ENCODE measurements at places on chromosomes 6 and 20.

GRCh38 chr6:15456422-15456821 lies 206.4 kb downstream of the DTNBP1 start:
- peak; percentile 40 for DNase-seq

GRCh38 chr6:2552526-2553154 lies 198.1 kb downstream of the MYLK4 start:
- DNase-seq, result no peak

DNA sequence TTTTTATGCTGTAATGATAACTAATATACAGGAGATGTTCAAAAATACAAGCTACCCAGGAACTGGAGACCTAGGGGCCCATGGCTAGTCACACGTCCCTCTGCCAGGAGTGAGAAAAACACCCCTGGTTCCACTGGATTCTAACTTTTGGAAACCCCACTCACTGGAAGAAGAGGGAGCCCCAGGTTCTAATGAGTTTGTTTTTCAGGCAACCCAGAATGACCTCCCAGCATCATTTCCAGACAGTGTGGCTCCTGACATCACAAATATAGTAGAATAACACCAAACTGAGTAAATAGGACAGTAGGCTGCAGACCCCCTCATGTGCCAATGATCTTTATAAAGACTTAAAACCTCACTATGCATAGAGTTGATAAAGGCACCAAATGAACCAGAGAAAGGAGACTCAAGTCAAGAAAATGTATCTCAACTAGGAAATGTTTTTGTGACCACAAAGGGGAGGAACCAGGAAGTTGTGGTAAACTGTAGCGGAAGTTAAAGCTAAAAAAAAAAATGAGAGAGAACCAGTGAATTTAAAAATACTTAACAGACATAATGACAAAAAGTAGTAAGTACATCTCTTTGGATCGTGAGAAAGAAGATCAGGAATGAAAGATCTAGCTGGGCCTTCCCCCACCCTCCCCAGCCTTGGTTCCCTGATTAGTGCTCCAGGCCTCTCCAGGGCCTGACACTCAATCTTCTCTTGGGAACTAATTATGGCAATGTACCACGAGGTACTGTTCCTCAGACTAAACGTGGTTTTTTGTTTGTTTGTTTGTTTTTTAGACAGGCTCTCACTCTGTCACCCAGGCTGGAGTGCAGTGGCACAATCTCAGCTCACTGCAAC lies 19.8 kb downstream of the HLA-E start:
- no peak for DNase-seq

GRCh38 chr20:53260168-53260567 lies 288.0 kb downstream of the TSHZ2 start:
- DNase-seq, result no peak

- no peak for DNase-seq
Observed at GRCh38 chr20:44990957-44991356, 24.6 kb downstream of the STK4 start.

DNA sequence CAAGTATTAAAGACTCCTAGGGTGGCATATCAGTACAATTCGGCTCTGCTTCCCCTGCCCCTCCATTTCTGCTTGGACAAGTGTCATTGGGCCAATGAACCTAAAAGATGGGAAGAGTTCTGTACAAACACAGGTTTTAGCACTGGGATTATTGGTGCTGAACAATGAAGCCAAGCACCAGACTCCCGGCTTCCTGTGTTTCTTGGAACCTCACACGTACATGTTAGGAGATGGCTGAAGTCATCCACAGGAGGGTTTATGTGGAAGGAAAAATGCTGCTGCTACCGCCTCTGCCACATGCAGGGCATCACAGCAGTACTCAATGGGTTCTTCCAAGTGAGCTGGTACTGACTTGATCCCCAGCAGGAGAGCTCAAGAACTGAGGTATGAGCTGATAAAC lies 49.7 kb downstream of the TNFRSF21 start:
- DNase-seq, result no peak

GRCh38 chr6:113047148-113047547 lies 700.0 kb downstream of the RFPL4B start:
- DNase-seq, result no peak

GRCh38 chr6:120108061-120108795 lies 758.7 kb upstream of the MAN1A1 start:
- DNase-seq, result no peak

GRCh38 chr6:104711371-104711770 lies 148.3 kb downstream of the HACE1 start:
- DNase-seq, result peak; percentile 65

DNA sequence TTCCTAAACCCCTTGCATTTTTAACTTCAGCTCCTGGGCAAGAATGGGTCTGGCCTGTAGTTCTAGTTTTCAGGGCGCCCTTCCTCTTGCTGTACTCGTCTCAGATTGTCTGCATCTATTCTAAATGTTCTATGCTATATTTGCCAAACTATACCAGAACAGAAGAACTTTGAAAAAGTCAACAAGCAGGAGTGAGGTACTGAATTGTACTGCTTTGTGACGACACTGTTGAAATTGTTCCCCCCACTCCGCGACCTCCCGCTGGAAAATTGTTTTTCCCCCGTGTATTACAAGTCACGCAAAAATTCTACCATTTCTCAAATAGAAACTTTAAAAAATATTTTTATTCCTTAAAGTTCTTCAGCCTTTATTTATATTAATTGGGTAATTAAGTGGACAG lies 73.9 kb downstream of the CBFA2T2 start:
- DNase-seq, result peak; percentile 59

- DNase-seq, result peak; percentile 76
Observed at GRCh38 chr6:9675122-9675521, 739.8 kb downstream of the TFAP2A start.

GRCh38 chr6:34273242-34273805 lies 24.5 kb upstream of the SMIM29 start:
- no peak for DNase-seq

DNA sequence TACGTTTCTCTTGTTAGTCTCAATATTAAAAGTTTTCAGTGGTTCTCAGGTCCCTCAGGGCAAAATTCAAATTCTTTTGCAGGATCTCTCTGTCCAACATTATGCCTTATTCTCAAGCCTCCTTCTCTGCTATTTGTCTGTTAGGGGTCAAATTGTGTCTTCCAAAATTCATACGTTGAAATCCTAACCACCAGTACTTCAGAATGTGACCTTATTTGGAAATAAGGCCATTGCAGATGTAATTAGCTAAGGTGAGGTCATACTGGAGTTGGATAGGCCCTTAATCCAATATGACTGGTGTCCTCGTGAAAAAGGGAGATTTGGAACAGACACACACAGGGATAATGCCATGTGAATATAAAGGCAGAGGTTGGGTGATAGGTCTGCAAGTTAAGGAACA lies 64.1 kb upstream of the ADGRF1 start:
- no peak for DNase-seq

- DNase-seq, result no peak
Observed at GRCh38 chr6:112636650-112637262, 289.6 kb downstream of the RFPL4B start.

GRCh38 chr20:45892049-45892825 lies 1.1 kb downstream of the CTSA start:
- DNase-seq, result peak; percentile 5

DNA sequence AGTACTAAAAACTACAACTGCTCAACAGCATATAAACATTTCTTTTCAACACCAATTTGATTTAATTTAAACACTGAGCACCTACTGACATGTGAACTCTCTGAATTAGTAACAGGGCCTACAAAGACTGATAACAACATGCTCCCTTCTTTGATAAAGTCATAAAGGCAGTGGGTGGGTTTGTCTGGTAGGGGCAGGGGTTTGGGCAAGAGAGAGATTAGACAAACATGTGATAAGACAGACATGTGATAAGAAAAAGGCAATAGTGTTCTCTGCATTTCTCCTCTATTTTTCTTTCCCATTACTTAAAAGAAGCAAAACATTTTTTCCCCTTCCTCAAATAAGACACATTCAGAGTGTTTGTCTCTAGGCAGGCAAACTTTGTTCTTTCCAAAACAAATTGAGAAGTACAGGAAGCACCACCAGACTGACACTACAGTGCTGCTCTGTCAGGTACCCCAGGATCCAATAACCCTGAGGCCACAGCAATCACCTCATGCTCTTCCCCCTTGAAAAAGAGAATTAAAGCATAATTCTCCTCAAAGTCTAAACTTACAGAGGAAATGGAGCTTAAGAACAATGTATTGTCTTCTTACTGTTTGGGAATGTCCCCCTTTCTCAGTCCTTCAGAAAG lies 11.9 kb downstream of the C6orf52 start:
- DNase-seq, result no peak

GRCh38 chr20:18749528-18749927 lies 64.1 kb upstream of the SCP2D1 start:
- DNase-seq, result no peak

- DNase-seq, result no peak
Observed at GRCh38 chr20:41872930-41873329, 254.8 kb upstream of the CHD6 start.

GRCh38 chr20:3697588-3698305 lies 14.7 kb downstream of the SIGLEC1 start:
- DNase-seq, result no peak

DNA sequence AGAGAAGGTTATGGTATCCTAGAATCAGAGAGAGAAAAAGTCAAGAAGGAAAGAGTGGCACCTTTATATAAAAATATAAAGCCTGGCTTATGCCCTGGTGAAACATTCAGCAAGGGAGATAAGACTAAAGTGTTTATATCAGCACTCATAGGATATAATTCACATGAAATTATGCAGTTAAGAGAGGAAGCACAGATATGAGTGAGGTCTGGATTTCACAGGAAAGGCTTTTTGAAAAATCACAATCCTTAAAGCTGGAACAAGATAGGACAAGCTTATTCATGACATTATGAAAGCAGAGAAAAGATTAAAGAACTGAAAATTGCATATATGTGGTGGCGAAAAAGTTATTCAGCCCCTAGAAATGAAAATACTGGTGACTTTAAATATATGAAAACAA lies 181.2 kb upstream of the FLRT3 start:
- DNase-seq, result no peak

DNA sequence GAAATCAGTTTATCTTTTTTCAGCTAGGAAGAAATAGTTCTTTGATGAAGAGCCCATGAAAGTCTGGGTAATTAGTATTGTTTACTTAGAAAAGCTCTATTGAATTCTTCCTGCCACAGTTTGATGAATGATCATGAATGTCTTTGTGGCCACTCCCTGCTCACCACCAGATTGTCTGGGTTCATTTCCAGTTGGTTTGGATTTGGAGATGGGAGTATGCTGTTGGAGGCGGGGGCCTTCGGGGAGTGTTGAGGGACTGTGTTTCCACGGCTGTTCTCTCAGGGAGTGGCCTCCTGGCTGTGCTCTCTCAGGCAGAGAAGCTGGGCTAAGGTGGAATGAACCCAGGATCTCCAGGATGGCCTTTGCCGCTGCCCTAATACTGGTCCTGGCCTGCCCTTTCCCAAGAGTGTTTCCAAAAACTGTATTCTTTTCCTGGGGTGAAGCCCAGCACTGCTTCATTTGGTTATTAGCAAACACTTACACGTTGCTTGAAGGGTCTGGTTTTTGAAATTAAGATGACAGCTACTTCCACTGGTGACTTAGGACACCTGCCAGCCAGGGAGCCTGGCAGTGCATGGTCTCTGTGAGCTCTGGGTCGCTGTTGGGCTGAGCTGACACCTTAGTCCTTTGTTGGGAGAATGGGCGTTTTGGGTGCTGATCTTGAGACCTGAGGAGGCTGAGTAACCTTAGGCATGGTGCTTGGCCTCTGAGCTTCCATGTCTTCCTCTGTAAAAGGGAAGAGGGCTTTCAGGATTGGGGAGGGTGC lies 23.2 kb downstream of the PRPF6 start:
- peak; percentile 84 for DNase-seq

DNA sequence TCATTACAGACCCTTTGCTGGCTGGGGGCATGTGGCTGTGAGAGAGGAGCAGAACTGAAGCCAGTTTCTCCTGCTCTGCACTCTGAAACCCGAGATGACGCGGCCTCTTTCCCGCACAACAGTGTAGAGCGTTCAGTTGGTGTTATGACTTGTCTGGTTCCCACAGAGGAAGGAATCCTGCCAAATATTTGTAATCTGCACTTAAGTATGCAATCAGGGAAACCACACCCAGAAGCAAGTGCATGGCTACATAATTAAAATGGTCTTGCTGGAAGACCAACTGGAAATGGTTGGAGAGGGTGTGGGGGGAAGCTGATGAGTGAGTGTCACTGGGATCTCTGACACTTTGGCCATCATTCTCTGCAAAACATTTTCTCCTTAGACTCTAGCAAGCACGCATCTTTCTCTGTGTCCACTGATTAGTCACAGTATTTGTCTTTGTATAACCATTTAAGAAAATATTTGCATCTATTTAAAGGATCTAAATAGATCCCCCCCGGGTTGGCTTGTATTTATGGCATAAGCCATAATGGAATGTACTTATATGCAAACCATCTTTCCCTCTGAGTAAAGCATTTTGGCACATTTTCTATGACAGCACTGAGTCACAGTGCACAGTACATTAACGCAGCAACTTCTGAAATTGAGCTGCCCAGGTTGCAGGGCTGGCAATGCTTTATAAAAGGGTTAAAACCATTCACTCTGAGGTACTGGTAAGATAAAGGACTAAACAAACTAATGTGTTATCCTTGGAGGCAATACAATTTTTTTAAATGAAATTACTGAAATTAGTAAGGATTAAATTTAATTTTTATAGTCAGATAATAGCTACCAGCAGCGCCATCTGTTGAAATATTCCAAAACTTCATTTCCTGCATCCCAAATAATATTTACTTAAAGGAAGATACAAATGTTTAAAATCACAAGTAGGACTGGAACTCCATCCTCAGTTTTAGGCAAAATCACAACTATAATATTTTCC lies 76.7 kb downstream of the FOXC1 start:
- peak; percentile 87 for DNase-seq

- no peak for DNase-seq
Observed at GRCh38 chr20:46269372-46269771, 38.9 kb downstream of the CDH22 start.

DNA sequence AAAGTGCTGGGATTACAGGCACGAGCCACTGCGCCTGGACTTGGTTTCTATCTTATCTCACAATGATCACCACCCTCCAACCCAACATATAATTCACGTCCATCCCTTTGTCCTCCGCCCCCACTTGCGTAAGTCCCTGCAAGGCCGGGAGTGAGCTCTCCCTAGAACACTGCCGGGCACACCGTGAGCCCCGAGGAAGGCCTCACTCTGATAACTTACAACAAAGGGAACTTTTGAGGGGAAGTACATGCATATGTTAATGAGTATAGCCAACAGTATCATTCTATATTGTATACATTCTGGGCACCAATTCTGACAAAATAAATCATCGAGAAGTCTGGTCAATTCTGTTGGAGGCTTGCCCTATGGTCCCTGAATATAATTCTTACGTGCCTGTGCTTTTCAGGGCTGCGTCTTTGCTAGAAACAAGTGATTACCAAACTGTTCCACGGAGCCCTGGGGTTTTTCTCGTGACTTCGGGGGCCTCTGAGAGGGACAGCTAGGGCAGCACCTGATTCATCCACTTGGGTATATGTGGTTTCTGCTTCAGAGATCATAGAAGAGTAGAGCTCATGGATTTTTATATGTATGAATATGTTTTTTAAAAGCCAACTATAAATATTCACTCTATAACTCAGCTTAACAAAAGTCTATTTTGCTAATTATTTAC lies 469.8 kb upstream of the AGPAT4 start:
- no peak for DNase-seq

Data from NCI-H69 (cell line).